ENCODE measurements at places on chromosomes 6 and 20.

DNA sequence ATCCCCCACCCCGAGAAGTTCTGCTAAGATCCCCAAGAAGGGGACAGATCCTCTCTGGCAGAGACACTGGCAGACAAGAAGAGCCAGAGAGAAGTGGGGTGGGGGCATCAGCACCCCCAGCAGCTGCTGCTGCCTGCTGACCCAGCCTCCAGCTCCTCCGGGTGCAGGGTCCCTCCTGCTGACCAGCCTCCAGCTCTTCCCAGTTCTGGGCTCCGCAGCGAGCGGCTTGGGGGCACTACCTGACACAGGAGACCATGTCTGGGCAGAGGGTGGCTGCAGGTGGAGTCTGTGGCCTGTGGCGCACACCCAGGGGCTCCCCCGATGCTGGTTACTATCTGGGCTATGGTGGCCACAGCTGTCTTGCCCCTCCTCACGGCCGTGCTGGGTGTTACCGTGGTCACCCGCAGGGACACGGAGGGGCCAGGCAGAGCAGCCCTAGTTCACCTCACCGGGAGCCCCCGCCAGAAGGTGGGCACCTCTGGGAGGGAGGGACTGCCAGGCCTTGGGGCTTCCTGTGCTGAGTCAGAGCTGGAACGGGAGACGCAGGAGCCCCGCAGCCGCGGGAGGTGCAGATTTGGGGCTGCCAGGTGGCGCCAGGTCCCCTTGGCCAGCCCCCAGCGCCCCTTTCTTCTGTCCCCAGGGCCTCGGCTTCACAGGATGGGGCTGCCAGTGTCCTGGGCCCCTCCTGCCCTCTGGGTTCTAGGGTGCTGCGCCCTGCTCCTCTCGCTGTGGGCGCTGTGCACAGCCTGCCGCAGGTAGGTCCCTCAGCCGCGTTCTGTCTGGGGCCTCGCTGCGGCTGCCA, 630 bp downstream of the LIME1 start:
- no peak for DNase-seq

DNA sequence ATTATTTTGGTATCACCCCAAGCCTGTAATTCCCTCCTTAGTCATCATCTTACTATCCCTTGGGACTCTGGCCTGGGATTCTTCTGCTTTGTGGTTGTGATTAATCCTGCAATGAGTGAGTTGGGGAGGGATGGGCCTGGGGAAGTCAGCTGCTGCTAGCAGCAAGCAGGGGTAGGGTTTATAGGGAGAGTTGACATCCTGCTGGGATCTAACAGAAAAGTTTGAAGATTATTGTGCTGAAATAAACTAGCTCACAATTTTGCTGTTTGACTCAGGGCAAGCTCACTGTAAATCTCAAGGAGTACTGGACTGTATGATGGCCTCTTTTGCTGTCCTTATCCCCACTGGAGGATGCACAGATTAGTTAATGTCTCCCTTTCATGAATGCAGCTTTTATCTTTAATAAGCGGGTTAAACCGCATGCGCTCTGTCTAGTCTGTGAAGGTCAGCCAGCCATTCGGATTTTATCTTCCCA, 83.4 kb downstream of the JARID2 start:
- DNase-seq = no peak

- no peak for DNase-seq
Measured at GRCh38 chr6:148596891-148597455, 149.9 kb upstream of the UST start.

DNA sequence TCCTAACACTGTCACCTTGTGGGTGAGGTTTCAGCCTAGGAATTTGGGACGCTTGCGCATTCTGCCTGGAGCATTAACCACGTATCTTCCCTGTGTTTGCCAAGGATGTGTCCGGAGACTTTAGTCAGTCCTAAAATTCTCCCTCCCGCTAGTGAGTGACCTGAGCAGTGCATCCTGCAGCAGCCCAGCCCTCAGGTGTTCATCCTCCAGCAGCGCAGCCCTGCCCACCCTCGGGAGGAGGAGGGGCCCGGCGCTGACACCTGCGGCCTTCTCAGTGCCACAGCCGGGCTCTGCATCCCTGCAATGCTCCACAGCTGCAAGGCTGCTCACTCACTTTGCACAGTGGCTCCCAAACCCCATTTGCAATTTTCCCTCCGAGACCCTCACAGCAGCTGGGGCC, 79.5 kb downstream of the ERMARD start:
- peak; percentile 6 for DNase-seq

DNA sequence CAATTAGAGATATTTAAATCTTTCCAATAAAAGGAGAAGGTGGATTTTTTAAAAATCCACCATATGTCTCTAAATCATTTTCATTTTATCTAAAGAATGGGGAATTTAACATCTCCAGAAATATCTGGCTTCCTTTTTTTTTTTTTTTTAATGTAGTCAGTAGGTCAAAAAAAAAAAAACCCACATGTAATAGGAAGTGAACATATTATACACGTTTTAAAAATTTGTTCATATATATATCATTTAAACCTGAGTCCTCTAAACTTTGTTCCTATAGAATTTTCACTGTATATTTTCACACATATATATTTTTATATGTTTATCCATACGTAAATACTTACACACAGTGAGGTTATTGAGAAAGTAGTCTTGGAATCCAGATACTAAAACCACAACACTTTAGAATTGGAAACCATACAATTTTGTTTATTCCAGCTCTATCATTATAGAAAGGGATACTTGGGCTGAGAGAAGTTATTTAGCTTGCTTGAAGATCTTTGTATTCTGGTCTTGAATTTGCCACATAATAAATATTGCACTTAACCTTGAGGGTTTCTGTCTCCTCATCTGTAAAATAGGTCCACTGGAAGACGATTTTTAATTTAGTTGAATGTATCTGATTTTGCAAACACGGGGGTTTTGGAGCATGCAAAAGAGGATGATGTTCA, 62.1 kb upstream of the ZNF217 start:
- no peak for DNase-seq

DNA sequence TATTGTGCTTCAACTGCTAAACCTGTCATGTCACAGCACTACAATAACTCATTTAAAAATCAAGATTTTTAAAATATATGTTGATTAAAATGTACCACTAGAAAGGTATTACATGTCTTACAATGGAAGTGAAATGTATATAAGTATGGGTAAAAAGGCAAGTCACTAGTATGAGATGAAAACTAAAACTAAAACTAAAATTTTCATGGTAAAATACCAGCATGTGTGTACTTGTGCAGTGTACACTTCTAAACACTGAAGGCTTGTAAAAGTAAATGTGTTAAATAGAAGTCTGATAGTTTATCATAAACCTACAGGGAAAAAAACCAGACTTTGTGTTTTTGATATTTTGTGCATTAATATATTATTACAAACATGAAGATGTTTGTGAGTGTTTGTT, 13.7 kb upstream of the TMEM244 start:
- no peak for DNase-seq

GRCh38 chr6:166005401-166005943, 162.2 kb downstream of the TBXT start:
- no peak for DNase-seq

- no peak for DNase-seq
Measured at GRCh38 chr20:4989570-4989969, 11.7 kb downstream of the SLC23A2 start.

DNA sequence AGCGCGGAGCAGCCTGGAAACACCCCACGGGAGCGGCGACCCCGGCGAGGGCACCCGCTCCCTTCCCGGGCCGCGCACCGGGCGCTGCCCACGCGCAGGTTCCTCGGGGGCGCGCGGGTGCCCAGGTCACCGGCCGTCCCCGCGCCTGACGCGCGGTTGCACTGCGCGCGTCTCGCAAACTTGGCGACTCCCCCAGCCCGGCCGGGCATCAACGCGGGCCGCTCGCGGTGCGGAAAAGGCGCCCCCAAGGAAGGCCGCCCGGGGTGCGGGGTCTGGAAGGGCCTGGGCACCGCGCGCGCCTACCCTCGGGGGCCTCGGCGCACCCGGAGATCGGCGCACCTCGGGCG, 555 bp upstream of the ZBTB46 start:
- no peak for DNase-seq

- DNase-seq = no peak
Measured at GRCh38 chr6:147117011-147117410, 87.2 kb upstream of the STXBP5 start.

- no peak for DNase-seq
Measured at GRCh38 chr6:46653439-46654195, 842 bp downstream of the SLC25A27 start.

DNA sequence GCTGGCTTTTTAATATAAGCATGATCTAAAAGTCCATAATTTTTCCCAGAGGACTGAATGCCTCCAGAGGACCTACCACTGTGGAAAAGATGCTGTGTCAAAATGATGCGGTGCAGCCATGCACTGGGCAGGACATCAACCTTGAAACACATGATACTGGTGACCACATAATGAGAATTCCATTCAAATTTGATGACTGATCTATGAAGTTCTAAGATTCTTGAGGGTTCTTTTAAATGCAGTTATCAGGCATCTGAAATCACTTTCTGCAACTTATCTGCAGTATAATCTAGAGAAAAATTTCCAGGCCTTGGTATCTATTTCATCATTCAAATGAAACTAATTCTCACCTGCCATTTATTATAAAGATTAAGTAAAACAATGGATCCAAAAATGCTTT, 15.0 kb upstream of the MARCKS start:
- no peak for DNase-seq

DNA sequence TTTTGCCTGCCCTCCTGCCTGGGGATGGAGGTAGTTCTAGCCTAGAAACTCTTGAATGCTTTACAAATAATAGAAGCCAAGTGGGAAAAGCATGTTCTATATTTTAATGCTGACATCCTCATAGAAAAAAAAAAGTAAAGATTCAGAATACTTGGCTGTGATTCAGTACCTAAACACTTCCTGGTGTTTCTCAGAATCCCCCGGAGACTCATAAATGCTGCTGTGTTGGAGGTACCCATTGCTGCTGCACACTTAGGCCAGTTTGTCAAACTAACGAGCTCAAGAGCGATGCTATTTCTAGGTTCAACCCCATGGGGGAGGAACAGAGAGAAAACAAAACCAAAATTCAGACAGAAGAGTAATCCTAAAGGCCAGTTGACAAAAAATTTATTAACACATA, 38.8 kb upstream of the ZFP64 start:
- DNase-seq = no peak

GRCh38 chr20:3543901-3544507, 73.2 kb downstream of the ATRN start:
- no peak for DNase-seq

DNA sequence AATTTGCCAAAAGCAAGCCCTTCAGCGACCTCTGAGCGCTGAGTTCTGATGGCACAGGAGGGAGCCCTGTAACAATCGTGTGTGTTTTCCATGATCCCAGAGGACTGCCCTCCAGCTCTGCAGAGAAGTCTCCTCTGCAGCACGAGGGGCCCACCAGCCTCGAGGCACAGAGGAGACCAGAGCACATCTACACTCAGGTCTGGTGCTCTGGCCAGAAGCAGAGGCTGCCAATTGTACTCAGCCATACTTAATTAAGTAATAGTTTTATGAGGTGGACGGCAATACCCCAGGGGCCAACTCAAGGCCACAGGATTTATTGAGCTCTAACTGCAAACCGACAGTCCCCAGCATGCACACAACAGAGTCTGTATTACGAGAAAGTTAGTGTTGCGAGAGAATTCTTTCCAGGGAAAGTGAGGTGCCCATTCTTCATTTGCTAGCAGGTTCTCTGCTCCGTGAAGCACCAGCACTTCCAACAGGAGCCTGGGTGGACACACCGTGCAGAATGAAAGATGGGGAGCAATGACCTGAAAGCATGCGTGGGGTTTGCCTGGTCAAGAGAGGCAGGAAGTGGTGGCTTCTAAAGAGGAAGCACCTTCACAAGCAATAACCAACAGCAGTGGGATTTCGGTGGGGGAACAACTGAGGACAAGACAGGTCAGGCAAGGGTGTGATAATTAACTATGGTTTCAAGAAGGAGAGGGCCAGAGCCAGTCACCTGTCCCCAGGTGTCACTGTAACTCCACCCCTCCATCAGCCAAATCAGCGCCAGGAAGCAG, 92.8 kb upstream of the FOXC1 start:
- no peak for DNase-seq

DNA sequence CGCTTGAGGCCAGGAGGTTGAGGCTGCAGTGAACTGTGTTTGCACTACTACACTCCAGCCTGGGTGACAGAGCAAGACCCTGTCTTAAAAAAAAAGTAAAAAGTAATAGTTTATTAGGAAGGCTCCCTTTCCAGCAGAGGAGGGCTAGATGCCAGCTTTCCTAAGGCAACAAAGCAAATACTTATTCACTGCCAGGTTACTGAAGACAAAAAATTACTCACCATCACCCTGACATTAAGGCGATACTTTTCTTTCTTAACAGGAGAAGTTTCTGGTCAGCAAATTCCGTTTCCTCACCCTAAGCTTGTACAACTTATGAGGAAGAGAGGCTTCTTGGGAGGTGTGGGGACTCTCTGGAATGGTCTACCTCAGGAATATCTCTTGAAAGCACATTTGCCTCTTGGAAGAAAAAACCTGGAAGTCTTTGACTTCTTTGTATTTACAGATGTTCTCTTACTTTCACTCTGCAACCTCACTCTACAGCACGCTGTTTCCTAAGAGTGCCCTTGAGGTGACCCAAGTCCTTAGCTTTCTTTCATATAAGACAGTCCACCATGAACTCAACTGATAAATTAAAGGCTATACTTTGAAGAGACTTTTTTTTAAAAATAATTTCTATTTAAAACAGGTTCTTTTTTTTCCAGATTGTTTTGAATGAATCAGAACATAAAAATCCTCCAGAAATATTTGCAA, 52.9 kb upstream of the TRAF3IP2 start:
- DNase-seq = no peak

- DNase-seq = no peak
Measured at GRCh38 chr6:36015666-36016065, 8.8 kb downstream of the SLC26A8 start.

DNA sequence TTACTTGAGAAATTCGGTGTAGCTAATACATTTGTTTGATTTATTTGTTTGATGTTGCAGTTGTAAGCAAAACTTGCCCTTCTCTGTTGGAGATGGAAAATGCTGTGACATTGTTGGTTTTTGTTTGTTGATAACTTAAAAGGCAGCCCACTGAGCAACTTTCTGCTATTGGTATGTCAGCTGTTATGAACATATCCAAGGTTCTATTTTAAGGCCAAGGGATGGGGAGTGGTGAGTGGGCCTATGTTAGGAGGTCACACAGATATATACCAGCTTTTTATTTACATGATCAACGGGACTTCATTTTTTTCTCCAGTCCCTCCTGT, 5.7 kb downstream of the QKI start:
- no peak for DNase-seq

GRCh38 chr20:59804871-59805665, 128.4 kb downstream of the SYCP2 start:
- no peak for DNase-seq

- no peak for DNase-seq
Measured at GRCh38 chr20:48326868-48327267, 500.9 kb downstream of the PREX1 start.
